ENCODE measurements at places on chromosomes 2 and 18.

- DNase-seq = peak; percentile 38
Observed at GRCh38 chr2:232315049-232315922, 63.3 kb upstream of the ALPP start.

GRCh38 chr18:13494871-13495445 is 231.4 kb downstream of the FAM210A start:
- DNase-seq = no peak

- no peak for DNase-seq
Observed at GRCh38 chr2:61967262-61967661, 61.8 kb downstream of the COMMD1 start.

DNA sequence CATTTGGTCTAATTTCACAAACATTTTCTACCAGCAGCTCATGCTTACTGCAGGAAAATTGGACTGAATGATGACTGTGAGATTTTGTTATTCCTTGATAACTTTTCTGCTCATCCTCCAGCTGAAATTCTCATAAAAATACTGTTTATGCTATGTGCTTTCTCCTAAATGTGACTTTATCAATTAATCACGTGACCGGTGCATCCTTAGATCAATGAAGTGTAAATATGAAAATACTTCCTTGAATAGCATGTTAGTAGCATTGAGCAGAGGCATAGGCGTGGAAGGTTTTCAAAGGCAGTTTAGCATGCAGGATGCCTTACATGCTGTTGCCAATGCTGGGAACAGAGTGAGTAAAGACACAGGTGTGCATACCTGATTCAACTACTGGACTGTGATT is 1002.5 kb downstream of the CBLN2 start:
- no peak for DNase-seq

DNA sequence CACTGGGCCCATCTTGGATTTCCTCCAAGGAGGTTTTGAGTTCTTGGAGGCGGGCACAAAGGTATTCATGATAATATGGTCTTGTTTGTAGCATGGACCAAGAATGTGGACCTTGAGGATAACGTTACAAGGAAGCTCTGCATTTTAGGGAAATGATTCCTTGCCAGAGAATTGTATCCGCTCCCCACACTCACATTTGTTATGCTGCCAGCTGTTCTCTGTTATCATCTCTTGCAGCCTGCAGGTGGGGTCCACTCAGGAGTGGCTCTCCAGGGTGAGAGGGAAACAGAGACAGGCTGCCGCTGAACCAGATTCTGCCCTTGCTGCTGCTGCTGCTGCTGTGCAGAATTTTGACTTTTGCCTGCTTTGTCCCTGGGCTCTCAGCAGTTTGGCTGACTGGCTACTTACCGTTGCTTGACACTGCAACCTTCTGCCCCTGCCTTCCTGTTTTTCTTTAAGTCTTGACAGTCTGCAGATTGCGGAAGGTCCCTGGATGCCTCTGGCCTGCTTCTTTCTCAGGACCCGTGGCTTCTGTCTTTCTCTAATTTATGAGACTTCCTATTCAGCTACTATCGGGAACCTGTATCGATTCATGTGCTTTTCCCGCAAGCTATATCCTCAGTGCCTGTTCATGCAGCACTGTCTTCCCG is 122.3 kb upstream of the DOCK10 start:
- no peak for DNase-seq

GRCh38 chr18:61132031-61132430 is 201.2 kb upstream of the CDH20 start:
- DNase-seq = no peak

DNA sequence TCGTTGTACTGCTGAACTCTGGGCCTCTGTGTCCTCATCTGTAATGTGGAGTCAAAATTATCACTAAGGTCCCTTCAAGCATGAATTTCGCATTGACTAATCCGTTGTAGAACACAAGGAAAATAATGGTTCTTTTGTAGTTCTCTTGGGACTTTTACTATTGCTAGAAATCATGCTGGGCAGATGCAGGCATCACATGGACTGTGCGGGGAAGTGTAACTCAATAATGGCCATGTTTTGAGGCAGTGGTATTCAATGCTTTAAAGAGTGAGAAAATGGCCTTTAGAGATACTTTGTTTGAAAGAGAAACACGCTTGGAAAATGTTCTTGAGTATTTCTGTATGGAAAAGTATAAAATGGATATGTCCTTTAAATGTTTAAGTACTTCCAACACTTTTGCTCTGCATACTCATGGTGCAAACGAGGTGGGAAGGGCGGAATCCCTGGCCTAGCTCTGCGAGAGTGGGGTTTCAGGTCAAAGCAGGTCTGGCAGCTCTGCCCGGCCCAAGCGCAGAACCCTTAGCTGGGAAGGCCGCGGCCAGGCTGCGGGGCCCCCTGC is 117.3 kb upstream of the MSTN start:
- DNase-seq = no peak

- DNase-seq = no peak
Observed at GRCh38 chr2:37851828-37852584, 73.1 kb upstream of the RMDN2 start.

GRCh38 chr18:69845593-69846506 is 101.8 kb downstream of the CD226 start:
- no peak for DNase-seq

DNA sequence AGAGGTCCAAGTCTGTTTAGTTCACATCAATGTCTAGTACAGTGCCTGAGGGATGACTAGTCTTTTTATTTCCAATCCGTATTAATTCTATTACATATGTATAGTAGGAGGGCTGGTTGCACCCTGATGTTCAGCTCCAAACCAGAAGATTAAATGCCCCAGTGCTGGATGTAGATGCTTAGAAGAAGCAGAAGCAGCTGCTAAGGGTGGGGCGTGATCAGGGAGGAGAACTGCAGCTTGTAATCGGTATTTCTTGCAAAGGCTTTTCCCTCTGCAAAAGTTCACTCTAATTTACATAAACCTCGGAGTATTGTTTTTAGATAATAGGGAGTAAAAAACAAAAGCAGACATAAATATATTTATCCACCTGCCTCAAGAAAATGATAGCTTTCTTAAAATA is 145.3 kb upstream of the ITGA4 start:
- no peak for DNase-seq

DNA sequence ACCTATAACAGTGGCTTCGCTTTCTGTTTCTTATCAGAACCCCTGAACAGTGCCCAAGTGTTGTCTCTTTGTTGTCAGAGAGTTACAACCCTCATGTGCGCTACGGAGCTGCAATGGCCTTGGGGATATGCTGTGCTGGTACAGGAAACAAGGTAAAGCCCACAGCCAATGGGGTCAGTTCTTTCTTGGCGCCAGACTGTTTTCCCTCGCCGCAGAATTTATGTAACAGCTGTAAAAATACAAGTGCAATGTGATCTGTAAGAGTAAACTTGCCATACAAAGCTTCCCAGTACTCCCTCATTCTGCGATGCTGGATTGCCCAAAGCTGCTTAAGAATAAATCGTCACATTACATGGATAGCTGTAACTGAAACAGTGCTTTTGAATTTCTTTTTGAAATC is 13.9 kb upstream of the HTR2B start:
- no peak for DNase-seq

GRCh38 chr18:12748671-12749070 is 45.8 kb downstream of the PSMG2 start:
- no peak for DNase-seq

DNA sequence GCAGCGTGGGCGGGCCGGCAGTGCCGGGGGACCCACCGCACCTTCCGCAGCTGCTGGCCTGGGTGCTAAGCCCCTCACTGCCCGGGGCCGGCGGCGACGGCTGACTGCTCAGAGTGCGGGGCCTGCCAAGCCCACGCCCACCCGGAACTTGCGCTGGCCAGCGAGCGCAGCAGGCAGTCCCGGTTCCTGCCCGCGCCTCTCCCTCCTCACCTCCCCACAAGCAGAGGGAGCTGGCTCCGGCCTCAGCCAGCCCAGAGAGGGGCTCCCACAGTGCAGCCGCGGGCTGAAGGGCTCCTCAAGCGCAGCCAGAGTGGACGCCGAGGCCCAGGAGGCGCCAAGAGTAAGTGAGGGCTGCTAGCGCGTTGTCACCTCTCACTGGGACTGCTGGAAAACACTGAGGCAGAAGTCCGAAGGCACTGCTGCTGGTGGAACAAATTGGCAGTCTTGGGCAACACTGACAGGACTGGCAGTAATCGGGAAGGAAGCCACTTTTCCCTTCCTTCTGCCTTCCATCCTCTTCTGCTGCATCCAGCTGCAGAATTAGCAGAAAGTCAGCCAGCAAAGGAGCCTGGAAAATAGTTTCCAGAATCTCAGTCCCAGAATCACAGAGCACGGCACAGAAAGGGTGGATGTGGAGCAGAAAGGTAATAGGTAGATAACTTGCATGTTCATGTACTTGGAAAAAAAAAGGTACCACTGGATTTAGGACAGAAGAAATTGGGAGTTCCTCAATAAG is 179.4 kb upstream of the FN1 start:
- no peak for DNase-seq

GRCh38 chr2:109637749-109638570 is 23.8 kb downstream of the SOWAHC start:
- no peak for DNase-seq

DNA sequence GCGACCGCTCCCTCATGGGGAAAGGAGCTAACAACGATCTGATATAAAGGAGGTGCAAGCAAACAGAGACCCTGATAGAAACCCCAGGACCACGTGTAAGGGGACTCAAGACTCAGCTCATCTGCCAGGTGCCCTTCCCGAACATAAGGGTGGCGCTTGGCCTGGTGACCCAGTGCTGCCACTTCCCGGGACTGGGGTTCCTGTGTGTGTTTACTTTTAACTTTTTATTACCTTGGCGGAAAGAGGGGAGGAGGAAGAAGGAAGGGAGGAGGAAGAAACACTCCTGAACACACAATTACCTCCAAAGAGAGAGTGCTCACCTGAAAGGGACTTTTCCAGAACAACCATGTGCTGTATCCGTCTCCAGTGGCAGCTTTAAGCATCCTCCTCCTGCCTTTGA is 56.5 kb upstream of the EDAR start:
- no peak for DNase-seq

DNA sequence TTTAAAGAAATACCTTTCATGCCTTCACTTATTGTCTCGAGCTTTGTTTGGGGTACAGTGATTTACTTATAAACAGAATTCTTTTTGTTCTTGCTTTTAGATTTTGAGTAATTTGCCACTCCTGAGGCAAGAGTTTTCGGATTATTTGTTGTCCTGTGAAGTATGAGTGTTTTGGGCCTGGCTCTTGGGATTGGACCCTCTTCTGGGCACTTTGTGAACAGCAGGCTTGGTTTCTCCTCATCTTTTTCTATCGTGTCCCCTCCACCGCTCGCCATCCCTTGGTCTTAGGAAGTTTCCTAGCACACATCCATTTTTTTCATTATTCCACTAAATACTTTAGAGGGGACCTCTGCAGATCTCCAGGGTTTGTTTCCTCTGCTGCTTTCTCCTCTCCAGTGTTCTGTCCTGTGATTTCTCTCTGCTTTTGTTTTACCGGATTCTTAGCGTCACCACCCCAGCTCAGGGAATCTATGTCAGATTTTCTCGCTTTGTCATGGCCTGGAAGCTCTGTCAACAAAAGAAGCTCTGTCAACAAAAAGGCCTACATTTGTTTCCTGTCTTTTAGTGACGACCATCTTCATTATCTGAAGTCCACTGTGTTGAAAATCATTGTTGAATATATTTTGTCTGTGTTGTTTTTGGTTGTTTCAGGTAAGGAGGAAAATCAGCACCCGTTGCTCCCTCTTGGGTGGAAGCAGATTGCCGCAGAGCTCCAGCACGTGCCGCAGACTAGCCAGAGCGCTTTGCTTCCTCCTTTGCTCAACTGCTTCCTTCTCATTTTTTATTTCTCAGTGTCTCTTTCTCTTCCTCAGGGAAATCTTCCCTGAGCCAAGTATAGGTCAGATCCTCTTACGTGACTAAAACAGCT is 27.8 kb downstream of the ANKRD62 start:
- no peak for DNase-seq

GRCh38 chr2:161124201-161124600 is 36.0 kb upstream of the TANK start:
- no peak for DNase-seq

DNA sequence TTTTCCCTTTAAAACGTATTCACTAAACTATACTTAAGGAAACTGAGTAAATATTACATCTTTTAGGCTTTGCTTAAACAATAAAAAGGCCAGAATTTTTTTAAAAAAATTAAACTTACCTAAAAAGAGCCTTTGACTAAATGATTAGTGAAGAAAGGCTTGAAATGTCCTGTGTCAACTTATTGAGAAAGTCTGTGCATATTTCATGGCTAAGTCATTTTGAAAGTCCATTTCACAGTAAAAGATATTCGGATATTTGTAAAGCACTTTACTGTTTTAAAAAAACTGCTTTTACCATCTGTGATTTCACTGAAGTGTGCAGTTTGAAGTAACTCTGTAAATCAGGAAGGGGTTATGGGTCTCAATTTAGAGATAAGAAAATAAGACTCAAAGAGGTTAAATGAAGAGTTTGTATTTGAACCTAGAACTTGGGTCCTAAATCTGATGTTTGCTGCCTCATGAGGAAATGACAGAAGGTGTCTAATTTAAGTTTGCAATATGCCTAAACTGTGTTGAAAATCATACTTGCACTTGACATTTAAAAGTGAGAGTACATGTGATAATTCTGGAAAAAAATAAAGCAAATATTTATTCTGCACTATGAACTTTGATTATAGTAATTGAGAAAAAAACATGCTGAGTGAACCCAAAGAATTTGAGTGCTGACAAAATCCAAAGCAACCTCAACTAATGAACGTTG is 50.5 kb downstream of the RAB27B start:
- DNase-seq = no peak

GRCh38 chr2:238655198-238655860 is 192.6 kb upstream of the TWIST2 start:
- no peak for DNase-seq

DNA sequence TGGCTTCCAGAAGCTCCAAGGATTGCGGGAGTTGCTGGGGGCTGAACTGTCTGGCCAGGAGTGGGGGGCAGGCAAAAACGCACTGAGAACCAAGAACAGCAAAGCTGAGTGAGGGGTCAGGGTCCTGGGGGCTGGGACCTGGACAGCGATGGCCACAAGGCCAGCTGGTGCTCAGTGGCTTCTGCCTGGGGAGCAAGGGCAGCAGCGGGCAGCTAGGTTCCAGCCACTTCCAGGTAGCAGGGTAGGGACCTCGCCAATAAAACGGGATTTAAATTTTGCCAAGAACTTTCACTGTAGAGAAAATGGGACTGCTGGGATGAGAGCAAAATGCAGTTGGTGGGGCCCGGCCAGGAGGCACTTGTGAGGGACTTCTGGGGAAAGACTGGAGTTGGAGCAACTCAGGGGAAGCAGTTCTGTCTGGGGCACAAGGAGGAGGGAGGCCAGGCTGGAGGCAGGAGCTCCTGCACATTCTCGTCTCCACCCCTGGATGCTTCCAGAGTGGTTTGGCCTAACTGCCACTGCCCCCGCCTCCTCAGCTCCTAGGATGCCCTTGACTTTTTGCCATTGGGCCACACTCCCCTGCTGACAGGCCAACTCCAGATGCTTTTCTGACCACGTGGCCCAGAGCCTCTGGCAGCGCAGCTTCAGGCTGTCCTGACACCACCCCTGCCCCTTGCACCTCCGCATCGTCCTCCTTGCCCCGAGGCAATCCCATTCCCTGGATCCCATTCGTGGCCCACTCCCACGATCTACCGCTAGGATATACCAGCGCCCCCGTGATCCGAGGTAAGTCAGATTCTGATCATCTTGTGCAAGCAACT is 5.5 kb upstream of the CCDC74A start:
- DNase-seq = no peak

- DNase-seq = no peak
Observed at GRCh38 chr18:46333431-46334135, 229.4 kb downstream of the HAUS1 start.

- DNase-seq = no peak
Observed at GRCh38 chr2:238100049-238100820, at the start of gene ESPNL. TSS of gene ESPNL (plus strand) at chr2:238100340. CDS start at chr2:238100420, 80 bp downstream.

Data from activated T-helper 1 cell treated with anti-CD3 and anti-CD28 coated beads, Interleukin-2, amount 50 U/mL, for 16 hours (primary cell).